D721Med (cell line): ENCODE measurements at places on chromosomes 13 and 19.

DNA sequence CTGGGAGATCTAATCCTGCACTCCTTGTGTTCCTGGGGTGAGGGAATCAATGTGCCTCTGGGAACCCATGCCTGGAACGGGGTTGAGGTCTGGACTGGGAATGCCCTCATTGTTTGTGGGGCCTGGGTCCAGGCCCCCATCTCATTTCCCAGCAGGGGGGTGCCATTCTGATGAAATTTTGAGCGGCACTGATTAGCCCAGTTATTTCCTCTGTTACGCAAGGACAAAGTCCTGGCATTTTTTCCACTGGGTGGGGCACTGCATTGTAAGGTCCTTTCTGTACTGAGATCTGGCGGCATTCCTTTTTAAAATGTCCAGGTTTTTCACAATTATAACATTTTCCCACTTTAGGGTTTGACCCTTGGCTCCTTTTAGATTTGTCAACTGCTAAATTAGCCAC, 14.8 kb downstream of the FPR3 start:
- no peak for DNase-seq

DNA sequence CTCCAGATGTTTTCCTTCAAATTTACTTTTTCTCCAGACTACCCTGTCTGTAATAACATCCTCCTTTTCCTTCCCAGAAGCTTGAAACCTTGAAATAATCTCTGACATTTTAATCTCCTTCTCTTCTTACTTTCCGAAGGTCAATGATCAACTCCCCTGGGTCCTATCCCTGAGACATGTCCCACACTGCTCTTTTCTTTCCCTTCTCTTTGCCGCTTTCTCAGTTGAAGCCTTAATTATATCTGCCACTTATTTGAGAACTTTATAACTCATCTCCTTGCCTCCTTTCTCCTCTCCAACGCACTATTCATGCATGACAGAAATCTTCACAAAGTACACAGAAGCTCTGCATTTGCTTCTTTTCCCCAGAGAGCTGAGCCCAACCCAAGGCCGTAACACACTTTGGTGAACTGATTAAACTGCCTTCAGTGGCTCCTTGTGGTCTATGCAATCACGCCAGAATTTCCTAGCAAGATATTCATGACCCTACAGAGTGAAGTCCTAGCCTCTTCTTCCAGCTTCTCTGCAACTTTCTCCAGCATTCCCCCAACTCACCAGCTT, 9.2 kb upstream of the WASF3 start:
- DNase-seq = no peak

DNA sequence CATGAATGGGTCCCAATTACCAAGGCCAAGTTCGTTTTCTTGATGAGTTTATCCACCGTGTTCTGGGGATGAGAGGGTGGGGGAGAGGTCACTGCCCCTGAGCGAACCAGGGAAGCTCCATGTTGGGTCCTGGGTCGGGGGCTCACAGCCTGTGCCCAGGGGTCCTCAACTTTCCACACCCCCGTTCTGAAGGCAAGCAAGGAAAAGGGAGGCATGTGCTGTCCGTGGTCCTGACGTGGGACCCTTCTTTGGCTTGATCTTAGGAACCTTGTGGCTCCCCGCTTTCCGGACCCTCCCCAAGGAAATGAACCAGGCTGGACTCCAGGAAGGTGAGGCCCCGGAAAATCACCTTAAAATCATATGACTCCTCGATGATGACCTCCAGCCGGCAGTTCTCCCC, 18.2 kb upstream of the MEIS3 start:
- DNase-seq = no peak

- no peak for DNase-seq
Measured at GRCh38 chr13:53775807-53776206, 747.2 kb downstream of the OLFM4 start.

- no peak for DNase-seq
Measured at GRCh38 chr19:3667766-3668165, 32.5 kb downstream of the PIP5K1C start.

DNA sequence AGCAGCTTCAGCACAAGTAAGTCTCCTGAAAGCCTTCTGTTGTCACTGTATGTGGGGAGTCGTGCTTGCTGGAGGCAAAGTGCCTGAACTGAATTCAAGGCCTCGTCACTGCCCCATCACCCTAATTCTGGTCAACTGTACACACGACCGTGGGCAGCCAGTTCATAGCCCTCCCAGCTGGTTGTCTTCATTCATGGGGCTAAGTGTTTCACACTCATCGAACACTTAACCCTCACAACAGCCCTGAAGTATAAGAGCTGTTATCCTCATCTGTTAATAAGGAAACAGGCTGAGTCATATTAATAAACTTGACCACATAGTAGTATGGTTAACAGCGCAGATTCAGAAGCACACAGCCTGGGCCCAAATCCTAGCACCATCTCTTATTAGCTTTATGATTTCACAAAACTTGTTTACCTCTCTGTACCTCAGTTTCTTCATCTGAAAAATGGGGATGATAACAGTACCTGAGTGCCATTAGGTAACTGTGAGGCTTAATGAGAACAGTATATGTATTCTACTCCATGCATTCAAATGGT, 66.7 kb downstream of the CDADC1 start:
- DNase-seq = no peak

DNA sequence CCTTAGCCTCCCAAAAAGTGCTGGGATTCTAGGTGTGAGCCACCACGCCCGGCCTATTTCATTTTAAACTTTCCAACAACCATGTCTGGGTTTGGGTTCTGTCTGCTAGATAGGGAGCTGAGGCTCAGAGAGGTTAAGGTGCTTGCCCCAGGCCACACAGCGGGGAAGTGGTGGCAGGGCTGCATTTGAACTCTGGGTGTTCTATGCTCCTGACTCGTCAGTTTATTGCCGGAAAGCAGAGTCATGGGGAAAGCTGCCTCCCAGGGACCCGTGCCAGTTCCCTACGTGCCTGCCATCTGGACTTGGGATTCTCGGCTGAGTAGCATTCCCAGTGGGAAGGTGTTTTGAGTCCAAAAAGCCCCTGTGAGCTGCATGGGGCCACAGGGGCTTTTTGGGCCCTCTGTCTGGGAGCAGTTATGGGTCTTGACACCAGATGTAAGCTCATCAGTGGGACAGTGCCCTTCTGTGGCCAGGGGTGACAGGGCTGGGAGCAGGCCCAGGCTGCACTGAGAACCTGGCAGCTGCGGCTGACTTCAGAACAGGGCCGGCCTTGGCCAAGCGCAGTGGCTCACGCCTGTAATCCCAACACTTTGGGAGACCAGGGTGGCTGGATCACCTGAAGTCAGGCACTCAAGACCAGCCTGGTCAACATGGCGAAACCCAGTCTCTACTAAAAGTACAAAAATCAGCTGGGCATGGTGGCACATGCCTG, 10.9 kb downstream of the RFX1 start:
- DNase-seq = no peak

DNA sequence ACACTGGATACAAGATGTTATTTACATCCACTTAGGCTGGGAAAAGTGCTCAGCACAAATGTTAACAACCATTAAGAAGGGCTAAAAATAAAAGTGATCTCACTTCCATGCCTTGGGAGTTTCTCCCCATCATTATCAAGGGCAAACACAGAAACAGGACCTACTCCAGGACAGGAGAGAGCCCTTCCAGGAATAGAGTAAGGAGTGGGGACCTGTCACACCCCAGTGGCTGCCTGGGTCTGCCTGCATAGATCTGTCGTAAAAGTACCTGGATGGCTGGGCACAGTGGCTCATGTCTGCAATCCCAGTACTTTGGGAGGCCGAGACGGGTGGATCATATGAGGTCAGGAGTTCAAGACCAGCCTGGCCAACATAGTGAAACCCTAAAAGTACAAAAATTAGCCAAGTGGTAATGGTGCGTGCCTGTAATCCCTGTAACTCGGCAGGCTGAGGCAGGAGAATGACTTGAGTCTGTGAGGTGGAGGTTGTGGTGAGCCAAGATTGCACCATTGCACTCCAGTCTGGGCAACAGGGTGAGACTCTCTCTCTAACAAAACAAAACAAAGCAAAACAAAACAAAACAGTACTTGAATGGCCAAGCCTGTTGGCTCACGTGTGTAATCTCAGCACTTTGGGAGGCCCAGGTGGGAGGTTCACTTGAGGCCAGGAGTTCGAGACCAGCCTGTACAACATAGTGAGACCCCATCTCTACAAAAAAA, 5.6 kb downstream of the ATP8A2 start:
- DNase-seq = no peak

GRCh38 chr13:57326532-57326931, 159.5 kb downstream of the PRR20E start:
- DNase-seq = no peak

GRCh38 chr19:56504581-56504980, 3.1 kb upstream of the ZNF471 start:
- no peak for DNase-seq

DNA sequence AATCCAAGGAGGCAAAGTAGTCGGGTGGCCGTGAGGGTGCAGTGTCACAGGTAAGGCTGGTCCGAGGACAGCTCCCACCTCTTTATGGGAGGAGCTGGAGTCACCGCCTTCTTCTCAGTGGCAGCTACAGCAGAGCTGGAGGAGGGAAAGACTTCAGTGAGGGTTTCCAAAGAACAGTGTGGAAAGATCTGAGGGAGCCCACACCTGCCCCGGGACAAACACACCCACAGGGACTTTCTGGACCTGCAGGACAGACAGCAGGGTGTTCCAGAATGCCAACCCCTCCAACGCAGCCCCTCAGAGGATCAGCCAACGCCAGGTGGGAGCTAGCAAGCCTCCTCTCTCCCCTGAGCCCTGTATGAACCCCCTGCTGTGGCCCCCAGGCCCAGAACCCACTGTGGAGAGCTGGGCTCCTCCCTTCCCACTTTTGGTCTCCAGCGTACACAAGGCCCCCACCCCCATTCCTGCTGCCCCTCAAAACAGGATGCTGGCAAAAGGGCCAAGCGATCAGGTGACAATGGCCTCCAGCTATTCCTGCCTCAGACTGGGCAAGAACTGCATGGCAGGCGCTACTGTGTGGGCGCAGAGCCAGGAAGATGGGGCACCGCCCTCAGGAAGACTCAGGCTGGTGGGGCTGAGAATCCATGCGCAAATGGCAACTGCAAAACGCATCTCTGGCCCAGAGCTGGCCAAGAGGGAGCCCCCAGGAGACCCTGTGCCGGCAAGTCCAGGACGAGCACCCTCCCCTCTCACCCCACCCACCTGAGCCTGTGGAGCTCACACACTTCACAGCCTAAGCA, 3.5 kb upstream of the CD320 start:
- DNase-seq = no peak

GRCh38 chr13:112776354-112776753, 86.5 kb downstream of the ATP11A start:
- DNase-seq = no peak

GRCh38 chr13:39527961-39528660, 74.9 kb downstream of the LHFPL6 start:
- no peak for DNase-seq

DNA sequence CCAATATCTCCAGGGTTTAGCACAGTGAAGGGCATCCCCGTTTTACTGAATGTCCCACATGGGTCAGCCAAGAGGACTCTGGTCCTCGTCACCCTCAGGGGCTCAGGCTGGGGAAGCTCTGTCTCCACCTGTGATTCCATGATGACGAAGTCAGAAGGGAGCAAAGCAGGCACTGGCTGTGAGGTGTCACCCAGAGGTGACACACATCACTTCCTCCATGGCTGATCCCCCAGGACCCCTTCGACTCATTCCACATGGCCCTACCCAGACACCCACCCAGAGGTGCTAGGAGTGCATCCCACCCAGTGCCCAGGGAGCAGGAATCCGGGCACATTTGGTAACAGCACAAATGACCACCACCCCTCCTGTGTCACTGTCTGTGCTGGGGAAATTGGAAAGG, 145.2 kb upstream of the VSTM2B start:
- DNase-seq = no peak

DNA sequence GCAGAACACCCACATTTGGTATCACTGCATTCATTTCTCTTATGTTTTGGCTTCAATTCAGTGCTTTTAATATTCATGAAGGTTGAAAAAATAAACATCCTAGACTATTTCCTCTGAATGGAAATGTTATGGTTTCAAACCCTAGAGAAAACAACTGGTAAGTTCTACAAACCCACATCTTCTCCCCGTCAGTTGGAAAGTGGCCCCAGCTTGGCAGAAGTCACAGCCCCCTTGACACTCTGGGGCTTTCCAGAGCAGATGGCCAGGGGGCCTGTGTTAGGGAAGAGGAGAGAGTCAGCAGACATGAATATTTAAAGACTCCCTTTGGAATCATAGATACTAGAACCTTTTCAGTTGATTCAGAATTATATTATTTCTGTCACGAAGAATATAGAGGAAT, 123.9 kb downstream of the SHISA2 start:
- no peak for DNase-seq

DNA sequence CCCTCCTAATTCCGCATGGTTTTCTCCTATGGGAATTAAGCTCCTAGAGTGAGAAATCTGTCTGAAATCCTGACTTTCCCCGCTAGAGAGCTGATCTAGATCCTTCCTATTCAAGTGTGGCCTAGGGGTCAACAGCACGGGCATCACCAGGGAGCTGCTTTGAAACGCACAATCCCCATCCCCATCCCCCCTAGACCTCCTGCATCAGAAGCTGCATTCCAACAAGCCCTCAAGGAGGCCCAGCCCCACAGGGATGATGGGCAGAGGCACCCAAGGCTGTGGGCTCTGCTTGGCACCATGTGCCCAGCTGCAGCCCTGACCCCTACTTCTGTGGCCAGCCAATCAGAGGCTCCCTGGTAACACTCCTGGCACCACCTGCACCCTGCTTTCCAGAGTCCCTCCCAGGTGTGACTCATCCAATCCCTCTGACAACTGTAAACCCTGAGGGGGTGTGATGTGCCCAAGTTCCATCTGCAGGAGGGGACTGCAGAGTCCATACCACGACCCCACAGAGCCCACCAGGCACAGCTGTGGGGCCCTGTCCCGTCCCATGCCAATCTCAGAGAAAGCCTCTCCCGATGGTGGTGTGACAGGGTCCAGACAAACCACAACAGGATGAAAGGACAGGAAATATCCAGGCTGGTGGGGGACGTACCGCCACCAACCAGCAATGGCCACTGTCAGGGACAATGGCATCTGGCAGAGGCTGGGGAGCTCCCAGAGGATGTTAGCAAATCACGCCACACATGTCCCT, 19.8 kb upstream of the SLC35E1 start:
- DNase-seq = no peak

DNA sequence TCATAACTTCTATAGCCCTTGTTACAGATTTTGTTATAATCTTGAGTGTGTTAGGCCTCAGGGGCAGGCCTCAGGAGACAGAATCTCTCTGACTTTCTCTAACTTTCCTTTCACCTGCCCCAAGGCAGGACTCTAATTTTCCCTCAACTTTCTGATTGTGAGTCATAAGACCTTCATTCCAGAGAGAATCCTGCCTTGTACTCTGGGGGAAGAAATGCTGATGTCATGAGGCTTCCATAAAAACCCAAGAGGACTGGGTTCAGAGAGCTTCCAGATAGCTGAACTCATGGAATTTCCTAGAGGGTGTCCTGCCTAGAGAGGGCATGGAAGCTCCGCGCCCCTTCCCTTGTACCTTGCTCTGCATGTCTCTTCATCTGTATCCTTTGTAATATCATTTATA, 5.3 kb upstream of the KBTBD6 start:
- DNase-seq = no peak

GRCh38 chr13:91312324-91312723, 35.2 kb upstream of the MIR17HG start:
- DNase-seq = no peak
